ENCODE measurements at places on chromosomes 12 and 14.

DNA sequence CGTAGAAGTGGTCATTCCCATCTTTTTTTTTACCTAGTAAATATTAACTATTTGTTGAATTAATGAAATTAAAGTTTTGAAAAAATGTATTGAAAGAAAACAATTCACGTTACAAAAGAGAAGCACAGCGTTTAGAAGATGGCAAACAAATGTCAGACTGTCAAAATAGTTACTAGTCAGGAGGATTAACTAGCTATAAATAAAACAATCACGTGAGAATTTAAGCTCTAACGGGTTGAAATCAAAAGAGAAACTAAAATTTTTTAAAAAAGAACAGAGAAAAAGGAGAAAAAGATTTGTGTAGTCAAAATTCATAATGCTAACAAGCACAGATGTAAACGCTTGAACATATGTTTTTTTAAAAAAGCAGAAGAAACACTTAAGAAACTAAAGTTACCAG, 26.4 kb downstream of the DDHD1 start:
- no peak for DNase-seq

- no peak for DNase-seq
Observed at GRCh38 chr12:2226641-2227040, 173.9 kb downstream of the CACNA1C start.

DNA sequence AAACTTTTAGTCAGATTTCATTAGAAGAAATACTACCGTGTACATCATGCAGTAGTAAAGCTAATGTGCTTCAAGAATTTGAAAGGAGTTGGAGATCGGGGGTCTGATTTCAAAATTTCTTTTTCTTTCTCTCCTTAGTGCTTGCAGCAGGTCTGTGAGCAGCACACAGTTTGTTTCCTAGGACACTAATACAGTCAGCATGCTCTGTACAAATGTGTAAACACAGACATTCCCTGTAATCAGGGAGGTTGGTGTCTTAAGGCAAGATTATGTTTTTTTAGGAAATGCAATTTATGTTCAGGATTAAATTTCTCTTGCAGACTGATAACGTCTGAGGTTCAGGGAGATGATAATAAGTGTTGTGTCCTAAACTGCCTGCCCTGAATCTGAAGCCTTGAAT, 142.7 kb downstream of the ALX1 start:
- DNase-seq: no peak

DNA sequence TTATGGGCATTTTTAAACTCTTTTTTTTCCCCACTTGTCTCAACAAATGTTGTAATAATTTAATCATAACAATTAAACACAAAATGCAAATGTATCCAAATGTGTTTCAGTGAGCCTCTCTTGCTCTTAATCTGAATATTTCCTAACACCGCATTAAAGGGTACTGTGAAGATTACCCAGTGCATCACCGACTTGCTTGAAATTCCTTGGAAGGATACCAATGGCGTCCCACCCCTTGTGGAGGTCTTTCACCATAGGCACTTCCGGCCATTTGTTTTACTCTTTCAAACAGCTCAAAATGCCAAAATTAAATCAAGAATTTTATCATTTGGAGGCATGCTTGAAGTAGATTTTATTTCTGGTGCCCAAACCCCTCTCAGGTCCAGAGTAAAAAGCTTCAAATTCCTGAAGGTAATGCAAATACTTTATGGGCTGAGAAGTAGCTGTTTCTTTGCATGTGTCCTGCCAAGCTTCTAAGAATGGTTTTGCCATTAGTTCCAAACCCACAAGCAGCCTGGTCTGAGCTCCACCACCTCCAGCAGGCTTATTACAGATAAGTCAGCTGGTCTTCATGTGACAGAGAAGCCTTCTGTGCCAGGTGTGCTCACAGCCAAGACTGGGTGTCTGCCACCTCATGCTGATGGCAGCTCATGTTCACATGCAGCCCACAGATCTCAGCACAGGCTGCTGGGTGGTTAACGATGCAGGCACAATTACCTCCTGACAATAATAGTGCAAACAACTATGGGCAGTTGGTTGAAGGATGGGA, 16.4 kb upstream of the NUDT4 start:
- no peak for DNase-seq

DNA sequence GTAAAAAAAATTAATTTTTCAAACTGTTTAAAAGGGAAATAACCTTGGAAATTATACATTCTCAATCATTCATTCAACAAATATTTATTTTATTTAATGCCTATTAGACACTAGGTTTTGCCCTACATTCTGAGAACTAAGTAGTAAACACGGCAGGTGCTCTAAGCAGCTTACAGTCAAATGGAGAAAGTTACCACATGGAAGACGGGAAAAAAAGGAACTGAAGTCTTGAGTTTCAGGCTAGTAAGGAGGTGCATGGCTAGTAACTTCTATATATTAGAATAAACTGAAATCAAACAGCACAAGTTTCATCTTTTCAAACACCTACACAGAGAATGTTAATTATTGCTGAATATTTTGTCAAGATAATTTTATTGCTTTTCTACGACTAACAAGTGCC, 52.9 kb downstream of the C12orf42 start:
- no peak for DNase-seq

GRCh38 chr12:125220404-125221273, 155.4 kb downstream of the AACS start:
- DNase-seq: no peak

GRCh38 chr12:95624589-95624988, 73.3 kb upstream of the USP44 start:
- no peak for DNase-seq

- no peak for DNase-seq
Observed at GRCh38 chr12:7113389-7113871, 4.4 kb upstream of the C1RL start.

DNA sequence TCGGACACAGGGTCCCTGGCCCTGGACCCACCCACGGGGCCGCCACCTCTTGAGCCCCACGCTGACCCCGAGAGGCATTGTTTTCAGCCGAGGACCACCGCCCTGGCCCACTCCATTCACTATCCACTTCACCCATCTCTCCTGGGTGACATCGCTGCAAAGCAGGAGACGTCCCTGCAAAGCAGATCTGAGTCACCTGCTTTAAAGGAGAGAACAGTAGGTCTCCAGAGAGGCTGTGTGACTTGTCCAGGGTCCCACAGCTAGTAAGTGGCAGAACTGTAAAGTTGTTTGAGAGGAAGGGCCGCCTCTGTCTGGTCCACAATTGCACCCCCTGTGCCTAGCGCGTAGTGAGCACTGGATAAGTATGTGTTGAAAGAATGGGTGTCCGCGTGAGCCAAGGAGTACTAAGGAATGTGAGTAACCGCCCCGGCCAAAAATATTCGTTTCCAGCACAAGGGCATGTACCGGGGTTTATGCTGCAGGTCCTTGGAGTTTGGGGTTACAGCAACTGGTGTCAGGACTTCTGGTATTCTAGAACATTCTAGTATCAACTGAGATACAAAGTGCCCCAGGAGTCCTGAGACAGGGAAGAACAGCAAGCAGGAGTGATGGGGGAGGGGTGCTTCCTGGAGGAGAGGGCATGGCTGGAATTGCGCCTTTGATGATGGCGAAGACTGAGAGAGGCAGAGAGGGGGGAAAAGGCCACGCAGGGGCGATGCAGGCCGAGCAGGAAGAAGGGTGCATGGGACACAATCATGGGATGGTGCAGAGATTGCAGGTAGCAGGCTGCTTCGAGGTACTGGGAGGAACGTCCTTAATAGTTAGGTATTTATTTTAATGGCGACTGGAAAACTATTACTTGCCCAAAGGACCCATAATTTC, 91.1 kb downstream of the SCARB1 start:
- DNase-seq: no peak

GRCh38 chr12:53739214-53740129, 12.2 kb upstream of the CALCOCO1 start:
- no peak for DNase-seq

- DNase-seq: no peak
Observed at GRCh38 chr14:46325777-46326176, 325.8 kb downstream of the RPL10L start.

DNA sequence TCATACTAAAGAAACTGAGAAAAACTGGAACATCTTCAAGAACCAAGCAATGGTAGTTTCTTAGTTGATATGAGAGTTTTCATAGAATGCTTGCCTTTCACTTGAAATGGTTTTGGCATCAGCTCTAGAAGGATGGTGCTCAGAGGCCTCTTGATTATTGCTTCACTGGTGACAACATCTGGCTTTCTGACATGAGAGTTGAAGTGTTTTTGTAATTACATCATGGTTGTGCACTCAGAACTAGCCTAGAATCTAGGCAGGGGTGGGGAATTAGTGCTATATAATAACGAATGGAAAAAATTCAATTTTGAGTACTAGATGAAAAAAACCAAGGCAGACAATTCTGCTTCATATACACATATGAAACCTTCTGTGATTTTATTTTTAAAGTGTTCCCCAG, 172.8 kb upstream of the LMNTD1 start:
- no peak for DNase-seq

- no peak for DNase-seq
Observed at GRCh38 chr12:71303199-71303598, 136.4 kb upstream of the LGR5 start.

DNA sequence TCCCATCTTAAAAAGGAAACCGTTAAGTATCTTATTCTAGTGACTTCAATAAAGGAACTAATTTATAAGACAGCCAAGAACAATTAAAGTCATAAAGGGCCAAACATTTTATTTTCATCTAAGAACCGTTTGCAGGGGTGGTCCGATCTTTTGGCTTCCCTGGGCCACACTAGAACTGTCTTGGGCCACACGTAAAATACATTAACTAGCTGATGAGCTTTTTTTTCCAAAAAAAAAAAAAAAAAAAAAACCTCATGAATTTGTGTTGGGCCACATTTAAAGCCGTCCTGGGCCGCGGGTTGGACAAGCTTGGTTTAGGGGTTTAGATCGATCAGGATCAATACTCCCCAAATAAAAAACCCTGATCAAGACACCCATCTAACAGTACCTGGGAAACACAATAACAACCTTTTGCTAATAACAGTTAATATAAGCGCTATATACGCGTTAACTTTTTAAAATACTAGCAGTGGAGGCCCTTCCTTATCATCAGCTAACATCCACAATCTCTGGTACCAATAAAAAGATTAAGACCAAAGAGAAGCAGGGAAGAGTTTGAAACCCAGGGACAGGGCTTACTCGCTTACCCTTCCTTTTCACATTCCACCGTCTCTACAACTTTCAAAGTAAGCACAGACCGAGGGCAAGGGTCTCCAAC, 1.1 kb downstream of the NAP1L1 start:
- no peak for DNase-seq

DNA sequence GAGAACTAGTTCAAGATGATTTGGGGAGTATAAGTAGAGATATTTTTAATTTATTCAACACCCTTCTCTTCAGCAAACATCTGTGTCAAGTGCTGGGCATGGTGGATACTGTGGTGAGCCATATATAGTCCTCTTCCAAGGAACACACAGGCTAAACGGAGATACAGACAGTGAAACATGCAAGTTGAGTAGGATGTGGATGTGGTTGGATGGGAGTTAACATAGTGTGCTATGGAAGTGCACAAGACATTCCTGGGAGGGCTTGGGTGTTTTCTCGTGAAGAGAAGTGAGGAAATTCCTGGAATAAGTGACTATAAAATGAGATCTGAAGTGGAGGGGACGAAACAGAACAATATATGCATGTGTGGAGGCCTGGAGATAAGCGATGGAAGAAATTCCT, 181.1 kb upstream of the NPAS3 start:
- no peak for DNase-seq

- DNase-seq: no peak
Observed at GRCh38 chr12:607541-608001, 55.7 kb downstream of the NINJ2 start.

GRCh38 chr12:97047361-97047760, 140.3 kb downstream of the NEDD1 start:
- DNase-seq: no peak

GRCh38 chr12:83156815-83157214, 470.1 kb downstream of the TMTC2 start:
- no peak for DNase-seq

DNA sequence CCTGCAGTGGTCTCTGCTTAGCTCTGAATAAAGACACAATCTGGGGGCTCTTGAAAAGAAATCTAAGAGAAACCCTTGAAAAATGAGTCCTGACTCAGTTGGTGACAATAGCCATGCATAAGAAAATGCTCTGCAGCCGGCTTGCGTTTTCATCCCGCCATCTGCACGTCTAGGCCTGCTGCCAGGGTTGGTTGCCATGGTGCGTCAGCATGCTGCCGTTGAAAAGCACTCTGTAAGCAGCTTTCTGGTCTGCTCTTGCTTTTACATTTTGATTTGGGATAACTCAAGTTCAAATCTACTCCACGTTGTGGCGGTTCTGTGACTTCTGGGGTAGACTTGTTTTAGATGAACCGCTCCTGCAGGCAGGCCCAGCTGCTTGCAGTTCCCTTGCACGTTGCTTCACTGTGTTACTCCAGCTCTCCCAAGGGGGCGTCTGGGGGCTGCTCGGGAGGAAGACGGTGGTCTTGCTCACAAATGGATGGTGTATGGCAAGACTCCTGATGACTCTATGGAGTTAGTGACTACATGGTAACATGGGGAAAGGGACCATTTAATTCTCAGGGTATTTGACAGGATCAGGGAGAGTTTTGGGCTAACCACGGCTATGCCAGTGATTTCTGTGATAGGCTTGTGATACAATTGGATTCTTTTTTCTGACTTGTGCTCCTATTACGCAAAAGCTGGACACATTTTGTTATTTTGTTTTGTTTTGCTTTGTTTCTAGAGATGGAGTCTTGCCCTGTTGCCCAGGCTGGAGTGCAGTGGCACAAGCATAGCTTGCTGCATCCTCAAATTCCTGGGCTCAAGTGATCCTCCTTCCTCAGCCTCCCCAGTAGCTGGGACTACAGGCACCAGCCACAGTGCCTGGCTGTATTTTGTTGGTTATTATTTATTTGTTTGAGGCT, 15.8 kb downstream of the WNT5B start:
- DNase-seq: peak; percentile 26

DNA sequence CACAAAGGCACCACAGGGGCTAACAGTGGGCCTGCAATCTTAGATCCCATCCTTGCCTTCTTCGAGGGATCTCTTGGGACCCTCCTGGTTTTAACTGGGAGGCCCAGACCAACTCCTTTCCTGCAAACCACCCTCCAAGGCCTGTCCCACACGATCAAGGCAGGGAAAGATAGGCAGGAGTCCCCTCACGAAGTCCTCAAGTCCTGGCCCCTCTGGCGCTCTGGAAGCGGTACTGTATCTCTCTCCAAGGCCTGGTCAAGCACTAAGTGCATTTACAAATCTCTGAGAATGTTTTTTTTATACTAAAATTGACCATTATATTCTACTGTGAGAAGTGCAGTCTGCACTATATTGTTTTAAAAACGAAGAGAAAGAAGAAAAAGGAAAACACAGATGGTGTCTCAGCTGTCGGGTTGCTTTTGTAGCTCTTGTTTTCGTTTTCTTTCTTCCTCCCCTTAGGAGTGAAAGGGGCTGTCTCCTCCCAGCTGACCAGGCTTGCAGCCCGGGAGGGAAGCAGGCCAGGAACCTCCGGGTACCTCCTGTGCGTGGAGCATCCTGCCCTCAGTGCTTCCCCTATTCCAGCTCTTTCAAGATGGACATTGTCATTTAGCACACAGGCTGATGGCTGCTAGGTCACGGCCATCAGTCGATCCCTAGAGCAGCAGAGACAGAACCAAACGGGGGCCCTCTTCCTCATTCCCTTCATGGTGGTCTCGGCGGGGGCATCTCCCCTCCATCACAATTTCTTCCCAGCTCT, 56.7 kb downstream of the FAM222A start:
- DNase-seq: no peak

- DNase-seq: no peak
Observed at GRCh38 chr12:54033980-54034784, 1.3 kb downstream of the HOXC5 start.

GRCh38 chr12:48123169-48123568, 4.0 kb downstream of the PFKM start:
- DNase-seq: no peak

GRCh38 chr12:95509300-95509699, 35.3 kb downstream of the METAP2 start:
- DNase-seq: no peak
